Activated T-helper 1 cell treated with Interleukin-2 at 50 U/mL for 16 hours (primary cell): ENCODE measurements at places on chromosomes 16 and 17.

GRCh38 chr17:63679214-63679613 lies 20.7 kb downstream of the LIMD2 start:
- DNase-seq: no peak

DNA sequence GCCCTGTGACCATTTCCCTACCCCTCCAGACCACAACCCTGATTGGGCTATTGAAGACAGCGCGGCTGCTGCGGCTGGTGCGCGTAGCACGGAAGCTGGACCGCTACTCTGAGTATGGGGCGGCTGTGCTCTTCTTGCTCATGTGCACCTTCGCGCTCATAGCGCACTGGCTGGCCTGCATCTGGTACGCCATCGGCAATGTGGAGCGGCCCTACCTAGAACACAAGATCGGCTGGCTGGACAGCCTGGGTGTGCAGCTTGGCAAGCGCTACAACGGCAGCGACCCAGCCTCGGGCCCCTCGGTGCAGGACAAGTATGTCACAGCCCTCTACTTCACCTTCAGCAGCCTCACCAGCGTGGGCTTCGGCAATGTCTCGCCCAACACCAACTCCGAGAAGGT lies 12.5 kb downstream of the KCNH6 start:
- DNase-seq: no peak

DNA sequence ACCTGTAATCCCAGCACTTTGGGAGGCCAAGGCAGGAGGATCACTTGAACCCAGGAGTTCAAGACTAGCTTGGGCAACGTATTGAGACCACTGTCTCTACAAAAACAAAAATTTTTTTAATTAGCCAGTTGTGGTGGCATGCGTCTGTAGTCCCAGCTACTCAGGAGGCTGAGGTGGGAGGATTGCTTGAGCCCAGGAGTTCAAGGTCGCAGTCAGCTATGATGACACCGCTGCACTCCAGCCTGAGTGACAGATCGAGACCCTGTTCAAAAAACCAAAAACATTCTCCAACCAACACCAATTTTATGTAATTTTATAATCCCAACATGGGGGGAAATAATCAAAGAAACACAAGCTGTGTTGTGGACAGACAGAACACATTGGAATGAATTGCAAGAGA lies 54.6 kb upstream of the TNRC6A start:
- no peak for DNase-seq

DNA sequence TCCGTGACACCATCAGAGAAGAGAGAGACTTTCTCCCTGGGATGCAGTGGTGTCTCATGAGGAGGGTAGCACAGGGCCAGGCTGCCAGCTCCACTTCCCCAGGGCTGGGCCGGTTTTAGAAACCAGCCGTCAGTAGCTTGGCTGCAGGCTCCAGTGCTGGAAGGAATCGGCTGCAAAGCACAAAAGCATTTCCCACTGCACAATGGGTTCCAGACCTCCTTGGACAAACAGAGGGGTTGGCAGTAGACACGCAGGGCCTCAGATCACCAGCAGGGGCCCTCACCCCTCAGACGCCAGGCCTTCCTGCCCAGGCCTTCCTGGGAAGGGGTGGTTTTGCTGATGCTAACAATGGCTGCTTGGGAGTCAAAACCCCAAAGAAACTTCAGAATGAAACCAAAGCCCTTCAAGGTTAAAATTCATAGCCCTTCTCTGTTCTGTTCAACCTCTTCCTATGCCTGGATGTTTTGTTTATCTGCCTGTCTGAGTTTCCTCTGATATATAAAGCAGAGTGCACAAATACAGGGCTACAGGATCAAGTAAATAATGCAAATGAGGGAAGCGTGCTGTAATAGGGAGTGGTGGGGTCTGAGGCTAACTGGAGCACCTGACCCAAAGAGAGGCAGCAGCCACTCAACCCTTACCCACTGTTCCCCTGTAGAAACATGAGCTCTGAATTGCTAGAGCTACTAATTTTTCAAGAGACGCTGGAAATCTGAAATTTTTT lies 26.2 kb downstream of the TEKT5 start:
- no peak for DNase-seq

DNA sequence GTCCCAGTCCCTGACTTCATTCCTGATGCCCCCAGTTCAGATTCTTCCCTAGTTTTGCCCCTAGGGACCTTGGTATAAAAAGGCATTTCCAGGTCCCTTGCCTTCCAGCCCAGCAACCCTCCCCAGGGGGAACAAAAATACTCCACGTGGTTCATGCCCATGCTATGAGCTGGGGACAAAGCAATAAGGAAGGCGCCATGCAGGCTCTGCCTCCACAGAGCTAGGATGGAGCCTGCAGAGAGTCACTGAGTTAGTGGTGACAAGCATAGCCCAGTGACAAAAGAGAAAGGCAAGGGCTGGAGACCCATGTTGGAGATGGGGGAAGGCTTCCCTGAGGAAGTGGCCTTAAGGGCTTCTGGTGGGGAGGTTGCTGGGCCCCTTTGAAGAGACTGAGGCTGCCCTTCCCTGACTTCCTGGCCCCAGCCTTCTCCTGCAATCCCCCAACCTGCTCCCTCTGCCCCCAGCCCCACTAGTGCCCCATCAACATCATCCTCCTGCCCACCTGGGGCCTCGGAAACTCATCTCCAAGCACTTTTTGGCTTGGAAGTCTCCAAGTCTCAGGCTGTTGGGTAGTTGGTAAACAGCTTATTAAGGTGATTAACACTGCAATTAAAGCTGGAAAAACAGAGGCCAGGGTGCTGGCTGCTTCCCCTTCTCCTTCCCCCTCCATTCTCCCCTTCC lies 9.6 kb downstream of the DLX3 start:
- DNase-seq: no peak

- no peak for DNase-seq
These were observed 6.5 kb upstream of the ORAI3 start for GRCh38 chr16:30942426-30942806.

GRCh38 chr17:79741751-79742588 lies 11.2 kb downstream of the ENPP7 start:
- peak; percentile 60 for DNase-seq

GRCh38 chr17:57911834-57912673 lies 43.2 kb downstream of the CUEDC1 start:
- DNase-seq: no peak

DNA sequence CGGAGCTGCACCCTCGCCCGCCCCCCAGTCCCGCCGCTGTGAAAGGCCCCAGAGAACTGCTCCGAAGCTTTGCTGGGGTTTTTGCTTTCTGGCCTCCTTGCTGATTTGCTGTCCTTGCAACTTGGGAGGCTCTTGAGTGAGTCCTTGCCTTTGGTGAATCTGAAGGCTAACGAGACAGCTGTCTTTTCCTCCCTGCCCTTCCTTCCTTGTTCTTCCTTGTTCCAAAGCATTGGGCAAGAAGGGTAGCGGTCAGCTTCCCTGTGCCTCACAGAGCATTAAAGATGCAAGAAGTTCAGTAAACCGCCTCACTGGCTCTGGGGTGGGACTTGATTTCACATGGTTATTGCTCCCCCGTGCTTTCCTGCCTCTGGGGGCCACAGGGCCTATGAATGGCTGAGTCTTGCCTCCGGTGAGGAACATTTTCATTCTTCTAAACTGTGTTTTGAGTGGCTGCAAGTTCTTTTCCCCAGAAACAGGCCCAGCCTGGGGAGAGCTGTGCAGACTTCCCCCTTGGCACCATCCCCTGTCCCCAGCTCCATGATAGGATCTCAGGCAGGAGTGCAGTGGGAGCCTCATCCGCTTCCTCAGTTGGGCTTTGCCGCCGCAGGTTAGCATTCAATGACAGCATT lies 1.4 kb downstream of the YPEL2 start:
- DNase-seq: no peak

DNA sequence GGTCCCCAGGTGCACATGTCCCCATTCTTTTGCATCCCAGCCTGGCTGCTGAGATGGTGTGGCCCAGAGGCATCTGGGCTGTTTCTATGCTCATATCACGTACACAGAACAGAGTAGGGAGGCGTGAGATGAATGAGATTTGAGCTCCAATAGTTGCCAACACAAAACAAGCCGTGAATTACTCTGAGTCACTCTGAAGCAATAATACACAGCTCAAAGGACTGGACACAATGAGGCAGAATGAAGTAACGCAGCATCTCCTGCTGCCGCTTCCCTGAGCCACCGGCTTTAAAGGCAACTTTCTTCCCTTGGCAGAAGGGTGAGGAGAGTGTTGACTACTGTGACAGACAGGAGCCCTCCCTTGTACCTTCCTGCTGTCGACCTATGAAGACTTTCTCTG lies 33.9 kb upstream of the CLEC18B start:
- no peak for DNase-seq

DNA sequence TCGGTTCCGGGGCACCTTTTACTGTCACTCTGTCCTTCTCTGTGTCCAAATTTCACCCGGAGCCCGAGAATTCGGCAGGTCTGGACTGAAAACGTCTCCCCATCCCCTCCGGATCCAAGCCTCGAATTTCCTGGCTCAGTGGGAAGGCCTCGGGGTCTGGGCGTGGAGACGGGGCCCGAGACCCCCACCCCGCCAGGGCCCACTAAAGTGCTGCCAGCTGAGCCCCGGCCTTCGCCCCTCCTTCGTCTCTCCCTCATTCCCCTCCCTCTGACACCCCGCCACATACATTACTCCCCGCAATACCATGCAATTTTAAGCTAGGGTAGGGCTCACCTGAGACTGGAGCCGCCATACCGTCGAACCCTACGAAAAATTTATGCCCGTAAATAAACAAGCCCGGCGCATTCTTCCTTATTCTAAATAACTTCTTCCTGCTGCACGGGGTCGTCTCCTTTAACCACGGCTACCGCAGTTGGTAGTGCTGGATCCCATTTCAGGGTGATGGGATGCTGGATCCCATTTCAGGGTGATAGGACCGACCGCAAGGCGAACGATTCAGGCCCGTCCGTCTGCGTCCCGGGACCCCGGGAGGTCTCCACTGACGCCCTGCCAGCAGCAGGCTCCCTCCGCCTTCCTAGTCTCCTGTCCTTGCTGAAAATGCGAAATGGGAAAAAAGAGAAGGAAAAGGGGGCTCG lies 4.4 kb upstream of the OR1F1 start:
- no peak for DNase-seq

DNA sequence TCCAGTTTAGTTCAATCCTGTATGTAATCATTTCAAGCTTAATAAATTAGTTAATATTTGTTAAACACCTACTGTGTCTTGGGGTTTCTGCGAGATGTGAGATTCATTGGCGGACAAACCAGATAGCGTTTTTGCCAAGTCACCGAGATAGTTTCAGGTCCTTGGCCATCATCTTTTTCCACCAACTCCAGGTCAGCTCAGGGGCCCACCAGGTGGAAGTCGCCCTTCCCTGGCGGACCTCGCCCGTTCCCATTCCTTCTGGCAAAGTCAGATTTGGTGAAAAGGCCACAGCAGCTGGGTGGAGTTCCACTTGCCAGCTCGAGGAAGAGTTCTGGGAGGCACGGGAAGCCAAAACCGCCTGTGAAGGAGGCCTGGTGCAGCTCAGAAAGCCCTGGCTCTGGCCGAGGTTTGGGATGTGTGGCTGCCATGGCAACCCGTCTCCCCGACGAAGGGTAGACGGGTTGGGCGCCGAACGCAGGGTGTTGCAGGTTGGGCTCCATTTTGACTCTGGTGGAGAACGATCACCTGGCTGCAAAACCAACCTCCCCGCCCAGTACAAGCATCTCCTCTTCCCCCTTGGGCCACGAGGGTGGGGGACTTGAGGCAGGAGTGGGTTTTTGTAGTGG lies 39.5 kb downstream of the CMIP start:
- DNase-seq: no peak

- DNase-seq: no peak
These were observed 21.1 kb downstream of the NPTX1 start for GRCh38 chr17:80455336-80455710.

DNA sequence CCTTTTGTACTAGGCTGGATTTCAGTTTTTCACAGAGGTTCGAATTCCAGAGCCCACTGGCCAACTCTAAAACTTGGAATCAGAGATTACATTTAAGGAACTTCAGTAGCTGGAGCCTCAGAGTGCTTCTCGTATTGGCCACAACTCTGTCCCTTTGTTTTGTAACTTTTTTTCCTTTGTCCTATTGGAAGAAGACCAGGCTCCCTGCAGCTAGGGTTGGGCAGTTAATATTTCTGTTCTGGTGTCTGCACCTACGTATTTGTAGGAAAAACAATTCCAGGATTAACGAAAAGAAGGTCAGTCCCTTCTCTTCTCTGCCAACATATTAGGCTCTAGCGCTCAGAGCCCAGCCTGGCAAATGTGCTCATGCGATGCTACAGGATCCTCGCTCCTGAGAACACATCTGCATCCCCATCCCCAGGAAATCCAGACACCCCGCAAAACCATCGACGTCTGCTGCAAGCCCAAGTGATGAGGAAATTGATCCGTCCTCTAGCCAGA lies 1.9 kb downstream of the CDH11 start:
- DNase-seq: no peak

DNA sequence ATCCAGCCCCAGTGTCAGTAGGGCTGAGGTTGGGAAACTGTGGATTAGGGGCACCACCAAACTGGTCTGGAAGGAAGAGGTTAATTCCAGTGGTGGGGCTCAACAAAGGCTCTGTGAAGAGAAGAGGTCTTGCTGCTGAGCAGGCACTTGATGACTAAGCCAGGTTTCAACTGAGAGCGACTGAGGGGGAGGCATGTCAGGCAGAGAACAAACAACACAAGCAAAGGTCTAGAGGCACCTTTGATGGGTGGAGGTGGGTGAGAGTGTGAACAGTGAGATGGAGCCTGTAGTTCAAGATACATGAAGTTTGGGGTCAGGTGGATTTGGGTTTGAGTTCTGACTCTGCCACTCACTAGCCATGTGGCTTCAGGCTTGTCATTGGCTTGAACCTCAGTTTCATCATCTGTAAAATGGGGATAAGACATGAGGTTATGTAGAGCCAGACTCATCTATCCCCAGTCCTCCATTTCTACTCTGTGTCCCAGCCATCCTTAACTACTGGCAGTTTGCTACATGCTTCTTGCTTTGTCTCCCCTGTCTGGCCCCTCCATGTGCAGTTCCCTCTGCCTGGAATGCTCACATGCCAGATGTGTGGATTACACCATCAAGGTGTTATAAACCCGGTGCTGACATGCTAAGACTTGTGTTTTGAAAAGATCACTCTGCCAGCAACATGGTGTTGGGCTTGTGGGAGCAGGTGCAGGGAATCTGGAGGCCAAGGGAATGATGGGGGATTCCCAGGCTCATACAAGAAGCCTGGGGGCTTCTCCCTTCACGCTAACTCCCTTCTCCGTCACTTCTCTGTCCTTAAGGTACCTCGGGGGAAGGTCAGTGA lies 3.0 kb upstream of the RMI2 start:
- no peak for DNase-seq

DNA sequence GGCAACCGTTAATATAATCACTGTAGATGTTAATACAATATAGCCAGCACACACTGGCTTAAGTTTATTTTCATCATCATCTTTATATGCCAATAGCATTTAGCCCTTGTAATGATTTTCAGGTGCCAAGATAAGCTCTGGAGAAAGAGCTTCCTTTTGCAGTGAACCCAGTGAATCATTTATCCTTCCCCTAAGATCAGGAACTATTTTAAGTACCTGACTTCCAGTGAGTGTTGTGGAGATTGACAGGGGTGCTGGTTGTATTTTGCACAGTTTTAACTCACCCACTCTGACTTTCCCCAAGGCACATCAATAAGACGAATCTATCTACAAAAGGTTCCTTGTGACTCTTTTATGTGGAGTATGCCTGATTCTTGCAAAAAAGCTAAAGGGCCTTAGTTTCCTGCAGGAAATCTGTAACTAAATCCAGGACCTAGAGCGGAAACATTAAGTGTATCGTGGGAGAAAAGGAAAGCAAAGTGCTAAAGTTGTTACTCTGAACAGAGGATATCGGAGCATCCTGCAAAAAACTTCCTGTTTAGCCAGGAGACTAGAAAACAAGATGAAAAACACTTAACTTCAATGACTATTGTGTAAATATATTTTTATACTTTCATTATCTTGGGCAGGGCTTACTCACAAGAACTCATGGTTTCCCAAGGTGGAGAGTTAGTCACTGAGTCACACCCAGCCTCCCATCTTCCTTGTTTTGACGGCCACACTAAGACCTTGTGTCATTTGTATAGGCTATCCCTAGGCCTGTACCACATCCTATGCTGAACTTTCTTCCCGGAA lies 183.6 kb downstream of the MAP2K6 start:
- DNase-seq: no peak
